Myocyte (in vitro differentiated cells): ENCODE measurements at places on chromosomes 5 and 9. TPM values are rescaled to one million over a fixed set of nuclear protein-coding genes. Genes with fewer than 3 reads are reported as not detected.

DNA sequence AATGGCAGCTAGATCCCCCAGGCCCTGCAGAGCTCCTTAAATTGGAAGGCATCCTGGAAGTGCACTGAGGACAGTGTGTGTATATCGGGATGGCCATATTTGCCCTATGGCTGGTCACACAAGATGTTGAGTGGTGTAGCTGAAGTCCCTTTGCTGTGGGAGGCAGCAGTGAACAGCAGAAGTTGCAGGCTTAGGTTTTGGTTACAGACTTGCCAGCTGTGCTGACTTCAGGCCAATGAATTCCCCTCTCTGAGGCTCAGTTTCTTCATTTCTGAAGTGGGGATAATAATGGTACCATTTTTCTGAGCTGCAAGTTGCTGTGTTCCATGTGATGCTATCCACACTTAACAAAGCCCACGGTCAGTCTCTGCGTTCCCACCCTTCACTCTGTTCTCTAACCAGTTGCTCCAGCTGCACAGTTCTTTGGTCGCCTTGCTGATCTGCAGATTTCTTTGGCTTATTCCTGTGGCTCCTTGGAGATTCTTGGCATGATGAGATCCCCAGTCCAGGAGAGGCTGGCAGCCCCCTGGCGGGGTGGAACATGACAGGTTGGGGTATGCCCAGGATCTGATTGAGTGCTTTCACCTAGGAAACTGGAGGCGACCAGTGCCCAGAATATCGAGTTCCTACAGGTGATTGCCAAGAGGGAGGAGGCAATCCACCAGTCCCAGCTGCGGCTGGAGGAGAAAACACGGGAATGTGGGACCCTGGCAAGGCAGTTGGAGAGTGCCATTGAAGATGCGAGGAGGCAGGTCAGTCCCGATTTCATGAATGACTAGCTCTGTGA, 6.5 kb upstream of the GLE1 start:
- DNase-seq: no peak

GRCh38 chr5:127019928-127020327, 10.4 kb downstream of the MARCHF3 start:
- DNase-seq: no peak

DNA sequence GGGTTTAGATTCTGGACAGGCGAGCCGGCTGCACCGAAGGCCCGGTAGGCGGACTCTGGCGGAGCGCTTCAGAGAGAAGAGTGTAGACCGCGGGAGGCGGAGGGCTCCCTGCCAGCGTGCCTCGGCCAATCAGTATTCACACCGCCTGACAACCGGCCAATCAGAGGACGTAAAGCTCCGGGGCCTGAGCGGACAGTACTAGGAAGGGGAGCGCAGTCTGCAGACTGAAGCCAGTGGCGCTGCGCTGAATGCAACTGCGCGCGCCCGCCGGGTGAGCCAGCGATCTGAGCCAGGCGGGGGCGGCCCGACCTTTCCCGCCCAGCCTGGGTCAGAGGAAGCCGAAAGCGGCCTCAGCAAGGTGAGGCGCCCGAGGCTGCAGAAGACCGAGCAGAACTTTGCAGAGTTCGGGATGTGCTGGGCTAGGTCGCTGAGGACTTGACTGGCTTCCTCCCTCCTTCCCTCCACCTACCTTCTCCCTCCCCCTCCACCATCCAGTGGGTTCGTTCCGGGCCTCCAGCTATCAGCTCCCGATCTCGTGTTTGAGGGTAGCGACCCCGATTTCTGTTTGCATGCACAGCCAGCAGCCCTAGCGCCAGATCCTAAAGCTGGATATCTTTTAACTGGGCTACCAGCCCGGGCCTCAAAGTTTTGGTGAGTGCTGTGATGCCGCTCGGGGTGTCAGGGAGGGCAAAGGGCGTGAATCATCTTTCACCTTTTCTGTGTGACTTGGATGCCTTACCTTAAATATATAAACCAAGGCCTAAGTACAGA, at the start of gene DMRT2:
Gene DMRT2, plus strand, starts transcription at position 233 of the 771 bp plus-strand sequence. CDS start 1,257 bp downstream, outside the sequence.
- DNase-seq: peak; percentile 66

DNA sequence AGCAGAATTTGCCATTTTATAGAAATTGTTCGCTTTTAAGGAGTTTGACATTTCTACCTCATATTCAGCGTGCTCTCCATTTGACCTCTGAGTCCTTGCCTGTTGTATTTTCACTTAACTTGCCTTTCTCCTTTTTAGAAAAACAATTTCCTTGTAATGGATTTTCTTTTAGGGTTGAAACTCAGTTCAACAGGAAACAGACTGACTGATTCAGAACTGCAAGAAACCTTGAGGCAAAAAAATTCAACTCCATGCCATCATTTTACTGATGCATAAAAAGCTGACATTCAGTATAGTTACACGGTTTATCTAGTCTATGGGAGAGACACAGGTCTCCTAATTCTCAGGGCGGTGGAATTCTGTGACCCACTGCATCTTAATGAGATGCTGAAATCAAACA, 59.8 kb downstream of the MRPS30 start:
- DNase-seq: no peak

DNA sequence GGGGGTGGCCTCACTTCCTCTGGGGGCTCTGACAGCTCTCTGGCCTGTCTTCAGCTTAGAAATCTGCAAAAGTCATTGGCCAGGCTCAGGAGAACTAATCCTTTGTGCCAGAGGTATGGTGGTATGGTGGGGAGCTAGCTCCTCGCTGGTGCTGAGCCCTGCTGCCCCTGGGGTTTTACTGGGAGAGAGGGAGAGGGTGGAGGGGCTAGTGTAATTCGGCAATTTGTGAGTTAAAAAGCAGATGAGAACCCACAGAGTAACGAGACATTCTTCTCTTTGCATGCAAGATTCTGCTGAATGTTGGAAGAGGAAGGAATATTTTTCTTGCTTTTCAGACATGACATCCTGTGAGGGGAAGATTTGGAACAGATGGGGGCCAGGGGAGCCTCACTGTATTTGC, 65.5 kb upstream of the SPRY4 start:
- DNase-seq: no peak

- DNase-seq: peak; percentile 53
Measured at GRCh38 chr9:113990975-113991471, 87.1 kb downstream of the AMBP start.

DNA sequence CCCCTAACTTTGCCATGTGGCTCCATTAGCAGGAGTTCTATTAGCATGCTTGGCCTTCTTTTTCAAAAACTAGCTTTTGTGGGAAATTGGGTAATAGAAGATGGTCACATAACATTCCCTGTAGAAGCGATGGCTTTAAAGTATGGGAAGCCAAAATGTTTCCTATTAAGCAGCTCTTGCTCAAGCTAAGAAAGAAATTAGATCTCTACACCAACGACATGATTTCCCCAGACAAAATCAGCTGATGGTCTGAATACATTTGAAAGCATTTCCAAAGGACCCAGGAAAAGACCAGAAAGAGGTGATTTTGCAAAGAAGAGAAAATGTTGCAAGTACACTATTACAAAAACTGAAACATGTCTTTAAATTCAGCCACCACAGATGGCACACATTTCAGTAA, 4.8 kb upstream of the NFIL3 start:
- no peak for DNase-seq

- peak; percentile 77 for DNase-seq
Measured at GRCh38 chr9:37966412-37967013, 62.6 kb upstream of the SLC25A51 start.

DNA sequence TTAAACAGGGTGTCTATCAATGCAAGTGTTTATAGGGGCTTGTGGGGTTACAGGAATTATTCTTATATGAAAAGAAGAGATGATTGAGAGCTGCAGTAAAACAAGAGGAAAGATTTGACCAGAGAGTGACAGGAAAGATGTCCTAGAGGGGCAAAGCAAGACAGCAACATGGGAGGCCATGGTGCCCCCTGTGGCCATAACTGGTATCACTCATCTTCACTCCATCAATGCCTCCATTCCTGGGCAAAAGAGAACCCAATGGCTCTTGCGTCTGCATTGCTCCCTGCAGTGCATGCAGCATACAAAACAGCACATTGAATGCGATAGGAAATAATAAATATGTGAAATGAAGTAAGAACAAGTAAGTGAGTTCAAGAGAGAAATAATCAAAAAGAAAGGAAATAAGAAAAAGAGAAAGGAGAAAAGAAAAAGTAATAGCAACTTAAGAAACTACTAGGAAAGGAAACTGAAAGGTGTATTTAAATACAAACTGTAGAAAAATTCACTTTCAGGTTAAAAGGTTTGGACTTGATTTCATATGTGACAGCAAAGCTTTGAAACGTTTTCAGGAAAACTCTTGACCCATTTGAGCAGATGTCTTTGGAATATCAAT, 206.6 kb downstream of the SEMA5A start:
- no peak for DNase-seq

GRCh38 chr9:76137931-76138330, 247.5 kb downstream of the PCSK5 start:
- DNase-seq: no peak

- no peak for DNase-seq
Measured at GRCh38 chr5:58724992-58725391, 142.1 kb downstream of the RAB3C start.

GRCh38 chr9:96691326-96691725, 36.2 kb upstream of the PRXL2C start:
- no peak for DNase-seq

- no peak for DNase-seq
Measured at GRCh38 chr9:135422341-135422944, 57.1 kb upstream of the PPP1R26 start.

- no peak for DNase-seq
Measured at GRCh38 chr5:112480501-112480900, 61.4 kb upstream of the EPB41L4A start.

GRCh38 chr5:1966461-1966860, 83.7 kb upstream of the IRX4 start:
- no peak for DNase-seq

DNA sequence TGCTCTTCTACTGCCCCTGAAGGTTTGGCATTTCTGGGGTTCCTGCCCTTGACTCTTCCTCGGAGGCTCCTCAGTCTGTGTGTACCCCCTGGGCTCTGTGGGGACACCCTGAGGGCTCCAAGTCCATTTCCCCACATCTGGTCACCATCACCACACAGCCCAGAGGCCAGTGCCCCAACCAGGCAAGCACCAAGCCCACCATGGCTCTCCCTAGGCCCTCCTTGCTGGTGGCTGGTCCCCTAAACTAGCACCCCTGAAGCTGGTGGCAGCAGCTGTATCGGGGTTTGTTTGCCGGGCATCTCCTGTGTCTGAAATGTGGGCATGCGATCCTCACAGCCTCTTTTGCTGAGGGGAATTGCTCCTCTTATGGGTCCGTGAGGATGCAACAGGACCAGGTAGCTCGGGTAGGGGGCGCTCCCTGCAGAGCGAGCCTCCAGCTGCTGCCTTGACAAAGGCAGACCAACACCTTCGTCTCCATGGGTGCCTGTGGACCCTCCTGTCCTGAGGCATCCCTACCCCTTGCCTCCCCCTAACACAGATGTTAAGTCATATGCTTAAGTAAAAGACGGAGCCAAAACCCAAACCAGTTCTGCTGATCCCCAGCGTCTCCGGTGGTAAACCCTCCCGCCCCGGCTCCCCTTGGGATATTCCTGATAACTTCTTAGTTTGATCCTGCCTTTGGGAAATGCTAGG, 138.9 kb upstream of the IRX4 start:
- no peak for DNase-seq

DNA sequence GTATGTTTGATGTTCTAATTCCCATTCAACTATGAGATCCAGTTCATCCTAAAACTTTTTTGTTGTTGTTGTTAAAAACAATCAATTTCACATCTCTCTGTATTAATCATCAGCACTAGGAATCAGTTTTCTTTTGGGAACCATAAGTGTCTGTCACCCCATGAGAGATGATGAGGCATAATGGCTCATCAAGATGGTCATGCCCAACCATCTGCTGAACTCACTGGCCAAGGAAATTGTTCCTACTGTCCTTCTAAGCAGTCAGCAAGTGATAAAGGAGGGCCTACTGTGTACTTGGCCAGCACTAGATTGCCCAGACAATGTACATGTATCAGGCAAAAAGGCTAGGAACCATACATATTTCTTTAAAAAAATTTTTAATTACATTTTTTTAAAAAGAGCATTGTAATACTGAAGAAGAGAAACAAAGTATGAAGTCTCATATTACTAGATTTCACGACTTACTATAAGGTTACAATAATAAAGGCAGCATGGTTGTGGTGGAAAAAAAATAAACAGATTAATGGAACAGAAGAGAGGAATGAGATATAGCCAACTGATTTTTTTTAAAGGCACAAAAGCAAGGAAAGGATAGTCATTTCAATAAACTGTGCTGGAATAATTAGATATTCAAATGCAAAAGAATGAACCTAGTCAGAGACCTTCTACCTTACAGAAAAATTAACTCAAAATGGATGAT, 458.3 kb downstream of the SPOCK1 start:
- no peak for DNase-seq

- peak; percentile 74 for DNase-seq
Measured at GRCh38 chr5:6712142-6712576, 1.1 kb upstream of the TENT4A start.

- no peak for DNase-seq
Measured at GRCh38 chr5:54671681-54672080, 154.1 kb downstream of the SNX18 start.

- no peak for DNase-seq
Measured at GRCh38 chr9:133514460-133515239, 10.1 kb downstream of the MYMK start.

DNA sequence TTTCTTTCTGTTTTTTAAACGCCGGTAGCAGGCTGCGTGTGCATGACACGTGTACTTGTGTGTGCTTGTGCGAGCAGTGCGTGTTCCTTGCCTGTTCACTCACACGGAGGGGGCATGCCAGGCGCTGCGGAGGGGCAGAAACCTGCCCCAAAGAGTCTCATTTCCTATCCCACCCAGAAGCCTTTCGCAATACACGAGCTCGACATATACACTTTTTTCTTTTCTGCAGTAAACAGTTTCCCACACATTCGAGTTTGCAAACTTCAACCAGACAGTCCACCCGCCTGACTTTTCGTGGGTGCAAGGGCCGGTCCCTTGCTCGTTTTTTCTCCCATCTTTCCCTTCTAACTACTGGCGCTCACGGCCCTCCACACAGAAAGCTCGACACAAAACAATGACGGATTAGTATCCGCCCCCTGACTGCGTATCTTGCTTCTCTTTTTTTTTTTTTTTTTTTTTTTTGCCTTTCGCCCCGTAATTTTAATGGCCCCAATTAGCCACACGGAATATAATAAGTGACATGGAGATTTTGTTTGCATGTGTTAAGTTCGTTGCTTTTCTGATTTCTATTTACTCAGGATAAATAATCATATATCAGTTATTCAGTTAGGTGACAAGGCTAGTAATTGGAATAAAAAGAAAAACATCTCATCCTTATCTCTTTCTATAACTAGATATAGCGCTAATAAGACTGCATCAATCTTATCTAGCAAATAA, 5.3 kb upstream of the OTP start:
- no peak for DNase-seq

The ERGIC1 gene
- 97.8 and 120 TPM in 2 replicates for total RNA-seq

The FBLL1 gene
- total RNA-seq: 1.0 and 1.4 TPM in 2 replicates

The LHX3 gene
- not detected in 2 replicates for total RNA-seq

The TAS2R1 gene
- not detected in 2 replicates for total RNA-seq

The XRCC4 gene
- 26.5 and 27.0 TPM in 2 replicates for total RNA-seq

The CAMK2A gene
- 5.0 and 8.6 TPM in 2 replicates for total RNA-seq

The SEMA6A gene
- total RNA-seq: 0.27 and 0.99 TPM in 2 replicates

The SPATA31C1 gene
- not detected in 2 replicates for total RNA-seq

The CCL27 gene
- total RNA-seq: not detected in 2 replicates

The AGTPBP1 gene
- 4.0 and 6.2 TPM in 2 replicates for total RNA-seq

The CD274 gene
- total RNA-seq: 0.78 and 0.94 TPM in 2 replicates

The PCDHGA5 gene
- total RNA-seq: 1.7 and 2.2 TPM in 2 replicates

The RETREG1 gene
- total RNA-seq: 11.3 and 17.3 TPM in 2 replicates

The SARDH gene
- 55.6 and 70.3 TPM in 2 replicates for total RNA-seq
